ENCODE measurements at places on chromosomes 6 and 20.

GRCh38 chr6:25248123-25248522, 31.1 kb upstream of the CARMIL1 start:
- DNase-seq = no peak

- peak; percentile 92 for DNase-seq
Measured at GRCh38 chr6:157873735-157874344, 50.8 kb downstream of the SNX9 start.

DNA sequence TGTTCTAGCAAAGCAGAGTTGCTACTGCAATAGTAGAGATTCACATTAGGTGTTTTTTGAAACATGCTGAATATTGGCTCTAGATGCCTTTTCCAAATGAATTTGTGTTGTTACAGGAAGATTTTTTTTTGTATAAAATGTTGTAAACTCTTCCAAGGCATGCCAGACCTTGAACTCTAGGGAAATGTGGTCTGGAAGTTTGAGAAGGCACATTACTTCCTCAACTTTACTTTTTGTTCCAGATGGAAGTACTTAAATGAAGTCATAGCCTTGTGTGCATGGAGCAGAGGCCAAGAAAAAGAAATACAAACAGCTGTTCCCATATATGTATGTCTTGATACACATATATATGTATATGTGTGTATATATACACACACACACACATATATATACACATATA, 585.7 kb upstream of the MARCKS start:
- DNase-seq = no peak

DNA sequence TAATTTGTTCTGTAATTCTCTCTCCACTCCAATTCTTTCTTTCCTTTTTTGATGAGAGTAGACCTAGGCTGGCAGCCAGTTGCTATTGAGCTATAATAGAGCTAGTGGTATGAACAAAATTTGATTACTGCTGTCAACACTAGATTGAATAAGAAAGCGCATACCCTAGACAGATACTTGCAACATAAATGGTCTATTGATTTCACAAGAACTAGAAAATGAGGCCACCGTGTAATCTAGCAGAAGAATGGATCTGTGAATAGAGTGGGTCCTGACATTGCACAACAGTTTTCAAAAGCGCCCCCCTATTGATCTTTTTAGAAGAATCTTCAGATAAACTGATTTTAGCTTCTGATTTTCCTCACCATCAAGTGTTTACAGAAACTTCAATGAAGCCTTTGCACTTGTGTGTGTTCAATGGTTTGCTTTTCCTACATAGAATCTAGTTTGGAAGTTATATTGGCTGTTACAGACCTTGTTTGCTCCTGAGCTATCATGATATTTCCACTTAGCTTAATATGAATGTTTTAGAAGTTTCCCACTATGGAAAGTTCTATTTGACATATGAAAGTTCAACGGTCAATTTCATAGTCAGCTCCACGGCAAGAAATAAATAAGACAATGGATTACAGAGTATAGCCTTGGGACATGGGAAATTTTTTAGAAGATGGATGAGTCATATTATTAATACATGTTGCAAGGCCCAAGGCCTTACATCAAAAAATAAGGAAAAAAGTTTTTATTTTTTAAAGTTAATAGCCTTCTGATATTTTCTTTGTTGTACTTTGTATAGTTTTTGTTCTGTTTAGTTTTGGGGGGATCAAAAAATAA, 55.6 kb downstream of the UTRN start:
- no peak for DNase-seq

DNA sequence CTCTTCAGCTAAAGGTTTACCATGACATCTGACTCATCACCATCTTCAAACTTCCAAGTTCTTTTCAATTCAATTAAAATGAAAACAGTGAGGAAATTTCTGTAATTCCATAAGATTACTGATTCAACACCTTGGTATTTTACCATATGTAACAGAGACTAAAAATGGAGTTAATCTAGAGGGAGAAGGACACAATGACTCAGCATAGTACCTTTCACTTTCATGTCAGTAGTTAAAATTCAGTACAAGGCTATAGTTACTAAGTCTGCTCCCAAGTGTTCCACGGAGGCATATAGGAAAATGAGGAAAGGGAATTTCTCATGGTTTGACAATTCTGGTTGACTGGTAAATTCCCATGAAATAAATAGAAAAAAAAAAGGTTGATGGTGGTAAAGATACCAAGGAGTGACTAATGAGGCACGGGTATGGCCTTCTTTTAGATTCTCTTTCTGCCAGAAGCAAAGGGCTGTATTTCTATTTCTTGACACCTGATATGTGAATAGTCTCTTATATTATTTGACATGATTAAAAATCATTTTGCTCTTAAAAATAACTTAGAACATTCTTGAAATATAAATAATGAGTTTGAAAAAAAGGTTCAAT, 526.7 kb upstream of the ADGRB3 start:
- DNase-seq = no peak

- peak; percentile 55 for DNase-seq
Measured at GRCh38 chr6:89353702-89354392, 1.3 kb upstream of the UBE2J1 start.

GRCh38 chr6:110944681-110945151, 13.8 kb upstream of the GTF3C6 start:
- DNase-seq = peak; percentile 53

DNA sequence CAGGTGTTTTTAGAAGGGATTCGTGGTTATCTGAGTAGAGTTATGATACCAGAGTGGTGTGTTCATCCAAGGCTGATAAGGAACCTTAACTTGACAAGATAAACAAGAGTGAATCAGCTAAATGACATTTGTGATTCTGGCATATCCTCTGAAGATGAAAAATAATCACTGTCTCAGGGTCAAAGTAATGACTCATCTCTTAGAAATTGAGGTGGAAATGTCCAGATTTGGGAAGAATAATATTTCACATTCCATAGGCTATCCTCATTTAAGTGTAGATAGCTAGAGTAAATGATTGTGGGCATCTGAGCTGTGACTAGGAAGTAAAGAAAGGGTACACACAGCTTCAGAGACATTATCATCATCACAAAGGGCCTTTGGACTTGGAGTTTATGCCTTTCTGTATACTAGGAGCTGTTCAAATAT, 255.7 kb downstream of the GJA1 start:
- no peak for DNase-seq

Measured in Karpas-422 (cell line).